B cell (primary cell): ENCODE measurements at places on chromosomes 3 and 15.

DNA sequence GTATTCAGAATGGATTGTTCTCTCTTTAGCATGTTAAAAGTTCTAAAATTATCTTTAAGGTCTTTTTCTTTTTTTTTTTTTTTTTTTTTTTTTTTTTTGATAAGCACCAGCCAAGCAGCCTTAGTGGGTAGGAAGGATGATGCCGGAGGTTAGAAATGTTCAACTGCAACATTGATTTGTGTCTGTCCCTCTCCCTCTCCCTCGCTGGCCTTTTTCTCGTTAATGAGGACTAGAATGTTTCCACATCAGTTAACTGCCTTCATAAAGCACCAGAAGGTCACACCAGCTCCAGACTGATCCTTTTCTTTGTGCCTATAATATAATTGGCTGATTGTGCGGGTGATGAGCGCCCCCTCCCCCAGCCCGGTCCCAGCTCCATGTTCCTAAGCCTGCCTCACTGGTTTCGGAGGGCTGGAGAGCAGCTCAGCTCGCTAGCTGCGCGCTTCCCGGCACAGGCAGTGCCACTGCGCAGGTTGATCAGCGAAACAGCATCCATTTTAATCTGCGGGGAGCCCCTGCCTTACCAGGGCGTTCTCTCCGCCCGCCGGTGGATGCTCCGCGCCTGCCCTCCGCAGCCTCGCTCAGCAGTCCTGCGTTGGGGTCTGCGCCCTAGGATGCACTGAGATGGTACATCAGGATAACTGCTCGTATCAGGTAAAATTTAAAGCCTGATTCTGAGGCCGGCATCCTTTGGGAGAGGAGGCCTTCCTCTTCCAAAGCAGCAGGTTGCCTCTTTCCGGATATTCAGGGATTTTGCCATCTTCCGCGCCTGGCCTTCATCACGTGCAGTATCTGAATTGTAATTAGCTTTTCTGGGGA is 148.9 kb upstream of the IL12A start:
- peak; percentile 26 for DNase-seq

GRCh38 chr3:129122412-129123011 is 908 bp upstream of the RAB43 start:
- DNase-seq: peak; percentile 50

GRCh38 chr3:13110678-13111116 is 37.5 kb upstream of the IQSEC1 start:
- peak; percentile 98 for DNase-seq

- no peak for DNase-seq
Measured at GRCh38 chr15:75544359-75544758, 34.8 kb downstream of the PTPN9 start.

DNA sequence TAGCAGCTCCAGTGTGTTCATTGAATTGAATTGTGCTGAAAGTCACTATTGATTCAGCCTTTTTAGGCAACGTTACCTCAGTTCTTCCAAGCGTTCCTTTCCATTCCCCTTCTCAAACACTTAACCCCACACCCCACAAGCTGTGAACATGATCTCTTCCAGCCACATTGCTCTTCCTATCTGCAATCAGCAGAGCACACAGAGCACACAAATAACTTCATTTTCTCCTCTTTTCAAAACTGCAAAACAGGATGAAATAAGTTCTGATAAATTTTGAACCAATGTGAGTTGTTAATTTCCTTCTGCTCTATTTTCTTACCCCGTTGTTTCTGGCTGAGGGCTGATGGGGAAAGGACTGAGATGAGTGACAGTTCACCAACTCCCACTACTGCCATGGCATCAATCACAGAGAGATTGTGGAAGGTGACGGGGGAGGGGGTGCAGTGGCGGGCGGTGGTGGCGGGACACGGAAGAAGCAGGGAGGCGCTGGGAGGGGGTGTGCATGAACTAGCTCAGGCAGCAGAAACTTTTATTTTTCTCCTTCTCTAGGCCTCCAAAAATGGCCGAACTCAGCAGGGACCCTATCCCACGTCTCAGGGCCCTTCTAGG is 147.2 kb downstream of the SSR3 start:
- DNase-seq: no peak

DNA sequence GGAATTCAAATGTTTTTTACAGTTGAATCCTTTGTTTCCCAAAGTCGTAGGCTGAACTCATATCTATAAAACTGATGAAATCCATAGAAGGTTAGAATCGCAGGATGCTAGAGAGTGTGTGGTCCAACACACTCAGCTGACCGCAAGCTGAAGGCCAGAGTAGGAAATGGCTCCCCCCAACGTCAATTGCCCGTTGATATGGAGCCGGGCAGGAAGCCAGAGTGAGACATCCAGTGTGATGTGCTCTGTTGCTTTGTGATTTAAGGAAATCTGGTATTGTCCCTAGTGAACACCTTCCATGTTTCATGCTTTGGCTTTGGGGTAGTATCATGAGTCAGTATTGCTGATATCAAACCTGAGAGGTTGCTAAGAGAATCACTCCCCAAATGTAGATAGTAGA is 5.8 kb upstream of the MEX3B start:
- no peak for DNase-seq

DNA sequence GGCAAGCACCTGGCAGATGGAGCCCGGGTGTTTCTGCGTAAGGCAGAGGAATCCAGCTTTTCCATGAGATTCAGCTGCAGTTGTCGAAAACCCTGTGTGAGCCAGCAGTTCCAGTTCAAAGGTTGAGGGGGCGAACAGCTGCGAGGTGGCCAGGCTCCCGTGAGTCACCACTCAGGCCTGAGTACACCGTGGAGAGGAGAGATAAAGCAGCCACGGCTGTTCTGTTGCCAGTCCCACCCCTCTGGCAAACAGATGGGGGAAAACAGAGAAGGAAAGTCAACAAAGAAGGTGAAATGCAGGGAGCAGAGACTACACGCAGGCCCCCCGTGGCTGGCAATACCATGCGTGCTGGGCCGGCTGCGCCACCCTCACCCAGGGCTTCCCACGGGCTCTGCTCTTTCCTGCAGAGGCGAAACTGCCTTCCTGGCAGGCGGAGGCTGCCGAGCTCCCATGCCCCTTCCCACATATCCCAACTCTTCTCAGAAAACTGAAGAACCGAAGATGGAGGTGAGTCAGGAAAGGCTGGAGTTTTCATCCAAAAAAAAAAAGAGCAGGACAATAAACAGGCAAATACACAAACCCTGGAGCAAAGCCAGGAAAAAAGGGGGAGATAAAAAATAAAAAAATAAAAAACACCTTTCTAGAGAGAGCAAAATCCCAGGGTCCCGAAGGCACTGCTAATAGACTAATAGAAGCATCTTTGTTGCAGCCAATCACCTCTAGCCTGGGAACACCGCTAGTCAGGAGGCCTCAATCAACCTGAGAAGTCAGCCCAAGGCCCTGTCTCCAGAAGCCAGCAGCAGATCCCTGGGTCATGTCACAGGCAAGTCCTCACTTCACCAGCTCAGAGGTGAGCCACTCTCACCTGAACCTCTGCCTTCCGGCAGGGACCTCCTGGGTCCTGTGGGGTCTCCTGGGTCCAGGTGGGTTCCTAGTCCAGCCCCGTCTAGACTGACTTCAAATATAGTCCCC is 37.7 kb downstream of the FAM174B start:
- DNase-seq: no peak

- no peak for DNase-seq
Measured at GRCh38 chr15:27272427-27272826, 301.4 kb downstream of the GABRG3 start.

- no peak for DNase-seq
Measured at GRCh38 chr3:187098923-187099512, 40.3 kb downstream of the RPL39L start.
